M059J (cell line): ENCODE measurements at places on chromosomes 13 and 19. TPM values are rescaled to one million over a fixed set of nuclear protein-coding genes. Genes with fewer than 3 reads are reported as not detected.

DNA sequence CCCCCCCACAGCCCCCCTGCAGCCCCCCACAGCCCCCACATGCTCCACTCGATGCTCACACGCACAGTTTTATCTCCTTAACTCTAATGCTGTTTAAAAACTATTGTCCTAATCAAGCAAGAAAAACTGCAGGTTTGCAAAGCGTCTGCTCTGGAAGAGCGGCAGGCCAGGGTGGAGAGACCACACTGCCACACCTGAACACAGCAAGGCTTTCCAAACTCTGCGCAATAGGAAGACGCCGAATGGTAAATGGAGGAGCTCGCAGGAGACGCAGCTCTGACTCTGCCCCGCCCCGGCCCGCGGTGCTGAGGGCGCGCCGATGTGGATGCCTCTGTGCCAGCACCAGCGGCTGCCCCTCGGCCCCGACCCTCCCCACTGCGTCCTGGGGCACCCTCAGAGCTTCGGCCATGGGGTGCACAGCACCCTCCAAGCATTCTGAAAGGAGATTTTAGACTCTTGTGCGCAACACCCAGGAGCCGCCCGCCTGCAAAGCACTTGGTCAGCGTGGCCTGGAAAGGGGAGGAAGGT, 32.4 kb downstream of the RASA3 start:
- peak; percentile 57 for DNase-seq

- peak; percentile 92 for DNase-seq
These were observed 89.2 kb downstream of the RGCC start for GRCh38 chr13:41546372-41547190.

GRCh38 chr13:102392481-102393209, 9.2 kb downstream of the FGF14 start:
- DNase-seq, result peak; percentile 10

The LAIR1 gene
- 0.15 TPM in 1 of 2 replicates, not detected in the other for total RNA-seq

The CCNA1 gene
- total RNA-seq, result 0.05 and 0.32 TPM in 2 replicates

DNA sequence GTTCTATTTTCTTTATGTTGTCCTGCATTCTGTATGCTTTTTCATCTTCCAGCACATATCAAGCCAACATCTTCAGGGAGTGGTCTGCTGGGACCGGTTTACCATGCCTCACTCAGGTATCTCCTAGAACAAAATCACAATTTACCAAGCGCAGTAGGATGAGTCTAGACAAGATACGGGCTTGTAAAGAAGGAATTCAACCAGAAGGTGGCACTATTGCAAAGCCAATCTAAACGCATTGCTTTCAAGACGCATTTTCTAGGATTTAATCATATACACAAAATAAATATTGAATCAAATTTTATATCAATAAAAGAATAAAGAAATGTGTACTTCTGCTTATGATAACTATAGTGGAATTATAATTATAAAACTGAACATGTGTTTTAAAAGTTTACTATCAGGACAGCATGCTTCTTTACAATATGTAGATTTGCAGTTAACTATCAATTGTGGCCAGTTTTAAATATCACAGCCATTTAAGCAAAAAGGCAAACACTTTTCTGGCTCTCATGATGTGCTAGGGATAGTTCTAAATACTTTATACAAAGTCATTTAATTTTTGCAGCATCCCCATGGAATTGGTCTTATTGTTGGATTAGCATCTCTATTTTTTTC, 16.1 kb upstream of the TPP2 start:
- peak; percentile 50 for DNase-seq

The CEACAM3 gene
- total RNA-seq, result not detected in 2 replicates

The ZNF14 gene
- 2.1 and 4.5 TPM in 2 replicates for total RNA-seq

GRCh38 chr13:106132216-106132615, 403.2 kb downstream of the EFNB2 start:
- no peak for DNase-seq

DNA sequence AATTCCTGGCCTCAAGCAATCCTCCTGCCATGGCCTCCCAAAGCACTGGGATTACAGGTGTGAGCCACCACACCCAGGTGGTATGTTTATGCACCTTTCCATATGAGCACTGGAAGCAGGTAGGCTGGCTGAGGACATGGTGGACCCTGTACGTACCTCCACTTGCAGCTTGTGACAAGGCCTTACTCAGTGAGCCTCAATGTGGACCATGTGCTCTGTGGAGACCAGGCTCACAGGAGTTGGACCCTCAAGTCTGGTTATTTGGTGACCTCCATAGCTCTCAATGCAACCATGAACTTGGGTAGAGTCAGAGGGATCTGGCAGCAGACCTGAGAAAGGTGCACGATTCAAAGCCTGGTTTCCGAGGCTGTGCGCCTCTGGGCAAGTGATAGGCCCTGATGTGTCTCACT, 5.5 kb downstream of the ACP4 start:
- DNase-seq, result no peak

DNA sequence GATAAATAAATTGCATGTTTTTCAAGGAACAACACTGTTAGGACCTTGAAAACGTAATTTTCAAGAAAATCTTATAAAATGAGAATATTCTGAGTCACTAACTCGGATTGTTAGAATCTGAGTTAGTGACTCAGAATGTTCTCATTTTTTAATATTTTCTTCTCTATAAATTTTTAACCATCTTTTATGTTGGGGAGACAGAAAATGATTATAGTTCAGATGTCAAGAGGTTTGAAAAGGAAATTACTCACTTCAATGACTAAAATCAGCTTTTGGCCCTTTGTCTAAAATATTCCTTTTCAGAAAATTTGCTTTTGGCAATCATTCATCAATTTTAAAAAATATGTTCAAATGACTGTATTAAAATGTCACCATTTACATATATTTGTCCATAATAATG, 264.2 kb upstream of the EDNRB start:
- no peak for DNase-seq

- peak; percentile 62 for DNase-seq
These were observed 7.3 kb downstream of the RPS16 start for GRCh38 chr19:39428283-39429112.

DNA sequence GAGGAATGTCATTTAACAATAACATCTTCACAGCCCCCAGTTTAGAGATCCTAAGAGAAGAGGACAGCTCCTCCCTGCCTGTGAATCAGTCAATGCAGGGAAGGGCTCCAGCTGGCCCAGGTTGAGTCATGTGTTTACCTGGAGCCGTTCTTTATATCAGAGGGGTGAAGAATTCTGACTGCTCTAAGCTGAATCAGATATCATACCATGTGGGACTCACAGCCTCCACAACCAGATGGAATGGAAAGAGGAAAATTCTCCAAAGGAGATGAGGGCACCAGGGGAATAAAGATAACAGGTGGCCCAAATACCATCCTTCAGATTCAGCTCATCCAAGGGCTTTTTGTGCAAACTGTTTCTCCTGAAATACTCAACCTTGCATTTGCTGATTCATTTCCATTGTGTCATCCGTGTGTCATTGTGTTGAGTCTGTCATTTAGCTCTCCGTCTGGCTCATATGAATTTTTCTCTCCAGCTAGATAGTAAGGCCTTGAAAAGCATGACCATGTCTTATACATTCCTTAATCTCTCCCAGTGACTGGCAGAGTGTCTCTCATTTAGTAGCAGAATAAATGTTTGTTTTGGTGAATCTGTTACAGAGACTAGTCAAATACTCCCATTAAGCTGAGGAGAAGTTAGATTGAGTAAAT, 217.9 kb downstream of the RFC3 start:
- peak; percentile 83 for DNase-seq

DNA sequence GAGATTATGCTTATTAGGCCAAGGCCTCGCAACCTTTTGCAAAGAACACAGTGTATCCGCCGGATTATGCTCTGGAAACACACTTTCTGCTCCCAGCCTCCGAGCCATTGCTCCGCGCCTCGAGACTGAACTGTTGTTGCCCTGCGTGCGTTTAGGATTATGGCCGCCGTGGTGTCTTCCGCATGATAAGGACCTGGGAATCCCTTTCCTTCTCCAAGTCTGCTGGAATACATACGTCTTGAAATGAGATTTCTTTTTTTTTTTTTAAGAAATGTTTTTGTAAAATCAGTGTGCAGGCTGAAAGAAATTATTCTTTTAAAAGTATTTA, 89.8 kb upstream of the SOX1 start:
- no peak for DNase-seq

DNA sequence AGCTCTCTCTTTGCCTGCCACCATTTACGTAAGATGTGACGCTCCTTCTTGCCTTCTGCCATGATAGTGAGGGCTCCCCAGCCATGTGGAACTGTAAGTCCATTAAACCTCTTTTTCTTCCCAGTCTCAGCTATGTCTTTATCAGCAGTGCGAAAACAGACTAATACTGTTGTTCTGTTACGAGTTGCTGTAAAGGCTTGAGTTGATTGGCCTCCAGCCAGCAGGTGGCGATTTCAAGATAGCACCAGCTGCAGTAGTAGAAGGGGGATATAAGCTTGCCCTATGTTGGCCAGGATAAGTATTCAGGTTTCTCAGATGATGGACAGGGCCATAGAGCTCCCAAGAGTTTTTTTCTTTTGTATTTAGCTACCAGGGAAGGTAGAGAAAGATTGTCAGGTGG, 385.5 kb downstream of the MZT1 start:
- no peak for DNase-seq

- DNase-seq, result peak; percentile 74
These were observed 23.5 kb downstream of the CEACAM16 start for GRCh38 chr19:44722131-44723121.

- DNase-seq, result peak; percentile 13
These were observed 223.1 kb downstream of the MZT1 start for GRCh38 chr13:72504131-72504841.

GRCh38 chr19:29084266-29084665, 128.7 kb downstream of the UQCRFS1 start:
- peak; percentile 2 for DNase-seq

DNA sequence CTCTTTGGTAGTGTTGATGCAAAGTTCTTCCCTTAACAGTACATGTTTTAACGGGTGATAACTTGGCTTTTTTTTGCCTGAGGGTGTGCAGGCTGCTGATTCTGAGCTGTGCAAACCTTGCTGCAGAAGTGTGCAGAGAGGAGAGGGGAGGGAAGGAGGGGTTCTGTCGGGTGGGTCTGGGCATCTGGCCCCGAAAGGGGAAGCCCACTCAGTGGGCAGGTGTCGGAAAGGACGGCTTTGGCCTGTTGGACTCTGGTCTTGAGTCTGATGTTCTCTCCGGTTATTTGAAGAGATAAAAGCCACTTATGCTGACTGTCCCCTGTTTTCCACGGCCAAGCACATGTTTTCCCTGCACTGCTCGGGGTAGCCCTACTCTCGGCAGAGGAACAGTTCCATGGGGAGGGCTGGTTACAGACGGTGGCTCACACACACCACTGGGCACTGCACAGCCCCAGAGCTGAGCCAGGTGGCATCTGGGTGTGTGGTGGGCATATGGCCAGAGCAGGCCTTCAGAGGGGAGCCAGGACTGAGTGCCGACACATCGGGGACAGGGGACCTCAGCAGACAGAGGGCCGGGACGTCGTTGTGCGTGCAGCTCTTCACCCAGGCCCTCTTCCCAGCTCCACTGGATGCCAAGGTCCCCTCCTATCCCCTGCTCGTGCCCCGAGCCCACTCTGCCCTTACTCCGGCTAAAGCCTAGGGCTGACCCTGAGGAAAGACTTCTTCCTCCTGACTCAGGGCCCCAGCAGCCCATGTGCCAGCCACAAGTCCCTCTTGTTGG, 93.2 kb downstream of the TEX29 start:
- DNase-seq, result no peak

The CNFN gene
- total RNA-seq, result 3.8 TPM in 1 of 2 replicates, not detected in the other

GRCh38 chr13:24627946-24628345, 52.3 kb upstream of the ATP12A start:
- no peak for DNase-seq

The POLR1G gene
- 11.1 and 13.4 TPM in 2 replicates for total RNA-seq

GRCh38 chr13:22744688-22745452, 435.9 kb upstream of the SGCG start:
- DNase-seq, result peak; percentile 12

- DNase-seq, result no peak
These were observed 160.5 kb downstream of the TEX29 start for GRCh38 chr13:111480976-111481375.

The MEDAG gene
- 0.07 and 0.12 TPM in 2 replicates for total RNA-seq

The RANBP3 gene
- 115 and 130 TPM in 2 replicates for total RNA-seq

The WDR87 gene
- not detected in 2 replicates for total RNA-seq

GRCh38 chr13:98509271-98510155, 67.4 kb downstream of the STK24 start:
- peak; percentile 88 for DNase-seq

- DNase-seq, result no peak
These were observed 271.9 kb upstream of the SPRY2 start for GRCh38 chr13:80612804-80613203.

DNA sequence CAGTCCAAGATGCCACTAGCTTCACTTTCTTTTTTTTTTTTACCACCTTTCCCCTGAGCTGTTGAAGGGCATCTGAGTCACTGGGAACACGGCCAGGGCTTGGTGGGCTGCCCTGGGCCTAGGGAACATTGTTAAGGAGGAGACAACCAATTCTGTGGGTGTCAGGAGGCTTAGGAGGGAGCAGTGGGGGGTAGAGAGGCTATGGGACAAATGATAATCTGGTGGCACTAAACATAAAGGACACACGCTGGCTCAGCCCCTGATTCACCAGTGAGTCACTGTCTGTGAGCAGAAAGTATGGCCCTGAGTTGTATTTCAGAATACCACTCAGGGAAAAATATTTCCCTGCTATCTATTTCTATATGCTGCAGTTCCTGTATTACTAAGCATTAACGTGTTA, 207.8 kb downstream of the DCLK1 start:
- peak; percentile 87 for DNase-seq
